Hepatocyte (in vitro differentiated cells): ENCODE measurements at places on chromosomes 1 and 21.
A peak's percentile ranks its signal among the peaks of the same experiment; 100 is the strongest.

GRCh38 chr1:225709101-225709500, 56.2 kb upstream of the ENAH start:
- no peak for DNase-seq

GRCh38 chr1:112546076-112546475, 37.3 kb downstream of the WNT2B start:
- no peak for DNase-seq

DNA sequence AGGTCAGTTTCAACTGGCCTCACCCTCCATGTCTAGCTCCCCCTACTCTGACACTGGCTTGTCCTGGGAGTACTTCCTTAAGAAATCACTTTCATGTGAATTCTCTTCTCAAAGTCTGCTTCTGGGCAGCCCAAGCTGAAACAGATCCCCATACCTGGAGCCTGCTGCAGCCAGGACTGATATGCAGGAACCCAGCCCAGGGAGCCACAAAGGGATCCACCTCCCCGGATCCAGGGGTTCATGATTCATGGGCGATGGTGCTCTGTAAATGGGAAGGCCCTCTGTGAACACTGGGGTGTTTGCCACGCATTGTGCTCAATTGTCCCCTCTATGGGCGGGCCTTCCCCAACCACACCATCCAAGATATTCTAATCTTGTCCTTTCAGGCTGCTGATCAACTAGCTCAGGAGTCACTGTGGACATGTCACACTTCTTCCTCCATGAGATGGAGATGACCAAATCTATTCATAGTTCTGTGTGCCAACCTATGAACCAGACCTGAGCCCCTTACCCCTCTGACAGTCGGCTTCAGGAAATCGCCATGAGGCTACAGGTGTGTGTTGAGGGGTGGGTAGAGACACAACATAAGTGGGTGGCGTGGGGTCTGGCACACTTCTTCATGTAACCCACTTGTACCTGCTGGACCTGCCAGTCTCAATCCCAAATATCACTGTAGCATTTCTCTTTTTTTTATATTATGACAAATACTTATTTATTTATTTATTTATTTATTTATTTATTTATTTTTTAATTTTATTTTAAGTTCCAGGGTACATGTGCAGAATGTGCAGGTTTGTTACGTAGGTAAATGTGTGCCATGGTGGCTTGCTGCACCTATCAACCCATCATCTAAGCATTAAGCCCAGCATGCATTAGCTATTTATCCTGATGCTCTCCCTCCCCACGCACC, 41.8 kb downstream of the RUNX3 start:
- DNase-seq = no peak

- DNase-seq = no peak
These were observed 31.7 kb upstream of the MPC2 start for GRCh38 chr1:167968569-167968968.

- no peak for DNase-seq
These were observed 7.8 kb downstream of the PHTF1 start for GRCh38 chr1:113751516-113751915.

DNA sequence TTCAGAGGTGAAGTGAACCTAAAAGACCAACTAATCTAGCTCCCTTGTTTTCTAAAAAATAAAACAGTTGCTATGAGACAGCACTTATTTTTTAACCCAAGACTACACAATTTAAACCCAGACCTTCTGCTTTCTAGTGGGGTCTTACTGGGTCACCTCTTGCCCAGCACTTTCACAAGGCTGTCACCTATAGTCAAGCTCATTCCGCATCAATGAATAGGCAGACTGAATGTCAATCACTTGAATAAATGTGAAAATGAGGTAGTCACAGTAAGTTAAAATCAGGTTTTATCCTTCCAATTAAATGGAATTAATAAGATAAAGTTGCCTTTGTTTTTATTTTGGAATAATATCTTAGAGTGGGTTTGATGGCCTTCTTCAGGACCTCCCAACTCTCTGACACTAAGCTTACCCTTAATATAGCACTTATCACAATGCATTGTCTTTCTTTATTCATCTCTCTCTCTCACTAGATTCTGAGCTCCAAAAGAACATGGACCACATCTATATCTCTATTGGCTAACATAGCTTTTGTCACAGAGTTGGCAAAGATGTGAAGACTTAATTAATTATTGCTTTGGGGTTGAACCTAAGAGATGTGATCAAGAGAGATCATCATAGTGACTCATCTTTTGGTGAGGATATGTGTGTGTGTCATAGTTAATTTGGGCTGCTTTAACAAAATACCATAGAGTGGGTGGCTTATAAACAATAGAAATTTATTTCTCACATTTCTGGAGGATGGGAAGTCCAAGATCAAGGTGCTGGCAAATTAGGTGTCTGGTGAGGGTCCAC, 248.7 kb upstream of the DAB1 start:
- DNase-seq = no peak

GRCh38 chr1:15192916-15193550, 39.5 kb downstream of the TMEM51 start:
- no peak for DNase-seq

GRCh38 chr1:44884746-44885145, 41.7 kb upstream of the PTCH2 start:
- no peak for DNase-seq

- DNase-seq = no peak
These were observed 252.4 kb upstream of the DUSP10 start for GRCh38 chr1:221994274-221994698.

GRCh38 chr1:212587016-212587887, 21.3 kb upstream of the ATF3 start:
- DNase-seq = no peak

GRCh38 chr1:29648026-29648425, 411.7 kb downstream of the PTPRU start:
- no peak for DNase-seq

DNA sequence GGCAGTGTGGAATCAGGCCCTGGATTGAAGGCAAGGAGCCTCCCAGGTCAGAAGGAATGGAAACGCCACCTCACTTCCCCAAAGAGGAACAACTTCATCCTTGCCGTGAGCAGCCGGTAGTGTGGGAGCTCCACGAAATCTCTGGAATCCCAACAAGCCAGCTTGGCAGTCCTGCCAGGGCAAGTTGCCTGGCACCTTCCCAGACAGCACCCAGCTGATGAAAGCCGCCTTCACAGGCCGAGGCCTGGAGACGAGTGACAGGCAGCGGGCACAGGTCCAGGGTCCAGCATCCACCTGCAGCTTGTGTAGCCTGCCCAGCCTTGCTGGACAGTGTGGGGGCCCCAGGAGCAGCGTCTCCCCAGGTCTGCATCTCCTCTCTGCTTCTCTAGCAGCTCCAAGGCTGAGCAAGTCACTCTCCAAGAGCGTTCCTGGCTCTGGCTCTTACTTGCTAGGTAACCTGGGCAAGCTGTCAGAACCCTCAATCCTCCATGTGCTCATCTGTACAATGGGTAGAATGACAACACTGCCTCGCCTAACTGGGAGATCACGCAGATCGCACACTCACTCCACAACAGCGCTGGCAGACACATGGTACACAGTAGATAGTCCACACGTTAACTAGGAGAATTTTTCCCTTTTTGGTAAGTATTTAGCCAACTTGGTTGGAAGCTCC, 43.0 kb downstream of the ACOT7 start:
- no peak for DNase-seq

DNA sequence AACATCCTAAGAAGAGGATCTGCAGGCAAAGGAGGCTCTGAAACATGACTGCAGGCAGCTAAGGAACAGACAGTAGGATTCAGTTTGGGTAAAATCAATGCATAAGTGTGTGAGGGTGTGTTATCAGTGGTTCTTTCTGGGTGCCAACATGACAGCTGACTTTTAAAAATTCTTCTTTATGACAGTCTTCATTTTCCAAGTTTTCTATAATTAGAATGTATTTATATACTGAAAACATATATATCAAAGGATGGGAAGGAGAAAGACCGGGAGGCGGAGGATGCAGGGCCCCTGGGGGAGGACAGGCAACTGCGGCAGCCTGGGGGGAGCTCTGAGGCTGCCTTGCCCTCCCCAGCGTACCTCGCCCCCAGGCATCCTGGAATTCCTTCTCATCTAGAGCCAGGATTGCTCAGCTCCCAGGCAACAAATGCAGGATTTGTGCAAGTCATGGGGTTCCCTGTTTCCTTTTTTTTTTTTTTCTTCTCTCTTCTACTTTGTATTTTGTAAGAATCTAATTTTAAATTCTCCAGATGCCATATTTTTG, 104.8 kb downstream of the CSMD2 start:
- no peak for DNase-seq

DNA sequence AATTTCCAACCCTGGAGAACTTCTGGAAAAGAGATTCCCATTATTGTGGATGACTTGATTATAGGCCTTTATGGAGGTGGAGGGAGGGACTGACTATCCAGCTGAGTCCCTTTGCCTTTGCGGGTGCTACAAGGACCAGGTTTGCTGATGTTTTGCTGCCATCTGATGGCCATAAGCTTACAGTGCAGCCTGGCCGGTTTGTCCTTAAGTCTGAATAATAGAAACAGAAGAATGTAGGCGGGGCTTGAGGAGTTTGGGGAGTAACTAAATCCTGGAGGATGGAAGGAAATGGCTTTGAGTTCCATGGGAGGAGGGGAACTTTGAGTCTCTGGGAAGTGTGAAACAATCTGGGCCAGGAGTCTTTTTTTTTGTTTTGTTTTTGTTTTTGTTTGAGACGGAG, 55.7 kb upstream of the CD1D start:
- peak; percentile 95 for DNase-seq

- DNase-seq = peak; percentile 94
These were observed 9.7 kb upstream of the SHCBP1L start for GRCh38 chr1:182962554-182963115.

DNA sequence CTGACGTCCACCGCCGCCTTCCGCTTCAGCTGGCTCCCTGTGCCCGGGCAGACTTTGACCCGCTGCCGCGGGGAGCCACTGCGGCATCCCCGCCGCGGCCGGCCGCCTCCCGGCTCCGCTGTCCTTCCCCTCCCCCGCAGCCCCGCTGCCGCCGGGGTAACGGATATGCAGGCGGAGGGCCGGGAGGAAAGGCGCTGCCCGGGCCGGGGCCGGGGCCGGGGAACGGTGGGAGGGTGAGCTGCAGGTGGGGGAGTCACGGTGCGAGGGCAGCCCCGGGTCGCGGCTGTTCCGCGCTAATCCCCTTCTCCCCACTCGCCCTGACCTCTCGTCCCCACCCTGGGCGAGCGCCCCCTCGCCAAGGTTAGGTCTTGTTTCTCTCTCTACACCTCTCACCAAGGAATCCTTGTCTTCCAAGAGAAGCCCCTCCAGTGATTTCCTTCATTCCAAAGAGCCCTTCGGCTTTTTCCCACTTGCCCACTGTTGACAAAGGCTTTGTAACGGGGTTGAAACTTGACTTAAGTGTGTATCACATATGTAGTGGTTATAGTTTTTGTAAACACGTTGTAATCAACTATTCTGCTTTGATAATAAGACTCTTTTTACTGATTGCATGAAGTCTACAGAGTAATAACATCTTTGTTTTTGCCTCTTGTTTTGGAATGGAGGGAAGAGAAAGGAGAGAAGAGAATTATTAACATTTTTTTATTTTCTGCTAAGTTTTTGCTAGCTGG, 669 bp downstream of the XPR1 start:
- DNase-seq = peak; percentile 82

- no peak for DNase-seq
These were observed 652.3 kb downstream of the PTPRC start for GRCh38 chr1:199291022-199291740.

- peak; percentile 95 for DNase-seq
These were observed 9.8 kb upstream of the CDC20 start for GRCh38 chr1:43348809-43349593.

DNA sequence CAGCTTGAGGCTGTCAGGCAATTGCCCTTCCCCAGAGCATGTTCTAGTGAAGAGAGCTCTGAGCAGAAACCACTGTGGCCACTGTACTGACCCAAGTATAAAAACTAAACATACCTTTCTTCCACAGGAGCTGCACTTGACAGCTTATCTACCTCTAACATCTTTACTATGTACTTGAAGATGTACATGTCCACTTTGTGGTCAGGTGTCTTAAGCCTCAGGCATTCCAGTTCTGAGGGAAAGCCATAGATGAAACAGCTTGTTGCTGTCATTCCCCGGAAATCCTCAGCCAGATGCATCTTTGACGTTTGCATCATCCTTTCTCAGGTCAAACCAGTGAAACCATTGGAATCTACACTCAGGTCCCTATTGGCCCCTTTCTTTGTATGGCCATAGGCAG, 70.4 kb downstream of the CHRM3 start:
- no peak for DNase-seq

GRCh38 chr1:59477867-59478266, 181.0 kb downstream of the FGGY start:
- no peak for DNase-seq
